ENCODE measurements at places on chromosomes 5 and 9.

DNA sequence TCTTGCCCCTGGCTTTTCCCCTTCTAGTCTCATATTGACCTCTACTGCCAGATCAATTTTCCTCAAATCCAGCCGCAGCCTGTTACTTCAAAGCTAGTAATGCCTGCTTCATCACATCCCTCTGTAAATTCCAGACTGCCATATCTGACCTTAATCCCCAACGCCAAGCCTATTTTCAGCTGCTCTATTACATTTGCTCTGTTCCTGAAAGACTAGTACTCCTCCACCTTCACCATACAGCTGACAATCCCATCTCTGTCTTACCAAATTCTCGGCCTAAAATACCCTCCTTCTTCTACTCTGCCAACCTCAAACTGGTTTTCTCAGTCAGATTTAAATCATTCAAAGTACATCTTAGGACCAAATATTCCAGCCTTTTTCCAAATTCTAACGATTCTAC lies 420.2 kb downstream of the RAB3C start:
- DNase-seq = no peak

DNA sequence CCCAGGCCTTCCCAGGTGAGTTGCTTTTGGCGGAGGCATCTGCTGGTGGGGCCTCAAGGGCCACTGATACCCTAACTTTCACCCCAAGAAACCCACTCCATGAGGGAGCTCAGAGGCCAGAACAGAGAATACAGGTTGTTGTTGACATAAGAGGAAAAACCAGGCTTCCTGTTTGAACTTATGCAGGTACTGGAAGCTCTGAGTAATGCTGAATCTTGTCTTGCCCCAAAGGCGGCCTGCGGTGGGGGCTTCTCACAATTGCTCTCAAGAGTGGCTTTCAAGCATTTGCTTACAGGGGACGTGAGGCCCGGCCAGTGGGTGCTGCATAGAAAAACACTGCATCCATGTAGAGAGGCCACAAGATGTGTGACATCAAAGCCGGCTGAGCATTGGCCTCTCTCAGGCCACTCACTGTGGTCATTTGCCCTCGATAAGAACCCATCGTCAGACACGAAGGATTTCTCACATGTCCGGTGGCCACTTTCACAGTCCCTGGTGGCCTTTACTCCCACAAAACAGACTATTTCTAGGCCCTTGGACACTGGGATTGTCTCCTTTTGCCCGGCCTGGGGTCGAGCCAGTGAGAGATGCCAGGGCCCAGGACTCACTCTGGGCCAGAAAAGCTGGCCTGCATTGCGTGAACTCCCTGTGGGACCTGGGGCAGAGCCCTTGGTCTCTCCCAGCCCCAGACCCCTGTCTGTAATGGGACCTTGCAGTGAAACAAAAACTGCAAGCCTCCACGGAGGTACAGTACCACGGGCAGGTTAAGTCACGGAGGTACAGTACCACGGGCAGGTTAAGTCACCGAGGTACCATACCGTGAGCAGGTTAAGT lies 34.5 kb upstream of the TCF7 start:
- DNase-seq = no peak

DNA sequence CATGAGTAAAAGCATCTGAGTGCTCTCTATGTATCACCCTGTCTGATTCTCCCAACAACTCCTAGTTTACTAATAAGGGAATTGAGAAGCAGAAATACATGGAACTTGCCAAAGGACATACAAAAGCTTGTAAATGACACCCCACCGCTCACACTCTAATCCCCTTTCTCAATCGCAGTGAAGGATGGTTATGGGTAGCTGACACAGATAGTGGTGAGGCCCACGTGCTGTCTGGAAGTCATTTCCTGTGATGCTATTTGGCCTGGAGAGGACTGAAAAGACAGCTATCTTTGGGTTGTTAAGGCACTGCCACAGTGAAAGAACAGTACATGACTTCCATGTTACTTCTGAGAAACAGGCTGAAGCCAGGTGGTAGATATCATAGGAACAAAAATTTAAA lies 117.0 kb downstream of the GLIS3 start:
- no peak for DNase-seq

- no peak for DNase-seq
Measured at GRCh38 chr9:75500479-75500878, 390.0 kb upstream of the PCSK5 start.

DNA sequence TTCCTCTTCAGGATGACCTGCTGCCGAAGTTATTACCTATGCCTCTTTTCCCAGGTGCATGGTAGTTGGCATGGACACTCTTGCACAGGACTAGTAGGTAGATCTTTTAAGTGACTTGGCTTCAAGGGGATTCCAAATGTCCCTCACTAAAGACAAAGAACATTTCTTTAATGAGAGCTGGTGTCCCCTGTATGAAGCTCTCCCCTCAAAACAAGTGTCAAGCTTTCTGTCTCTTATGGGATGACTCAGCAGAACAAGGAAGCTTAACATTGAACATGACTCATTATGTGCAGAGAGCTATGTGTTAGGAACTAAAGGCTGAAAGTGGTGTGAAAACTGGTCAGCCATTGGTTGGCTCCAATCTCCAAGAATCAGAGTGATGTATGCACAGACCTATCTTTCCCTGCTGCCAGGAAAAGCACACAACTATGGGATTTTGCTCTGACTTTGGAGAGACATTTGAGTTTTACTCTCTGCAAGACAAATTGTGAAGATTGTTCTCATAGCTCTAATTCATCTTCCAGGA lies 120.5 kb downstream of the PRDM6 start:
- peak; percentile 16 for DNase-seq

DNA sequence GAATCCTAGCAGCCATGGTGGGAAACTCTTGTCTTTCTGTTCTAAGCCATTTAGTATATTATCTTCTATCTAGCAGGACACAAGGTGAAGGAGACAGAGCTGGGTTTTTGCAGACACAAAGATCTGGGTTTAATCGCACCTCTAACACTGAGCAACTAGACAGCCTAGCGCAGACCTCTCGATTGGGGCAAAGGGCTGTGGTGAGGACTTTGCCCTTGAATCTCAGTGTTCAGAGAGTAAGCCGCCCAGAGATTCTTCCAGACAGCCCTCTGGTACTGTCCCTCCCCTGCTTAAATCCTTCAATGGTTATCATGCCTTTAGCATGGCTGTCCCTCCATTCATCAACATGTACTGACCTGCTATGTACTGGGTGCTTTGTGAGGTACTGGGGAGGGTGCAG lies 128.1 kb downstream of the CRB2 start:
- DNase-seq = no peak

- no peak for DNase-seq
Measured at GRCh38 chr5:160445132-160445531, 23.5 kb downstream of the PTTG1 start.

GRCh38 chr5:148794729-148795561 lies 31.5 kb upstream of the ADRB2 start:
- no peak for DNase-seq

DNA sequence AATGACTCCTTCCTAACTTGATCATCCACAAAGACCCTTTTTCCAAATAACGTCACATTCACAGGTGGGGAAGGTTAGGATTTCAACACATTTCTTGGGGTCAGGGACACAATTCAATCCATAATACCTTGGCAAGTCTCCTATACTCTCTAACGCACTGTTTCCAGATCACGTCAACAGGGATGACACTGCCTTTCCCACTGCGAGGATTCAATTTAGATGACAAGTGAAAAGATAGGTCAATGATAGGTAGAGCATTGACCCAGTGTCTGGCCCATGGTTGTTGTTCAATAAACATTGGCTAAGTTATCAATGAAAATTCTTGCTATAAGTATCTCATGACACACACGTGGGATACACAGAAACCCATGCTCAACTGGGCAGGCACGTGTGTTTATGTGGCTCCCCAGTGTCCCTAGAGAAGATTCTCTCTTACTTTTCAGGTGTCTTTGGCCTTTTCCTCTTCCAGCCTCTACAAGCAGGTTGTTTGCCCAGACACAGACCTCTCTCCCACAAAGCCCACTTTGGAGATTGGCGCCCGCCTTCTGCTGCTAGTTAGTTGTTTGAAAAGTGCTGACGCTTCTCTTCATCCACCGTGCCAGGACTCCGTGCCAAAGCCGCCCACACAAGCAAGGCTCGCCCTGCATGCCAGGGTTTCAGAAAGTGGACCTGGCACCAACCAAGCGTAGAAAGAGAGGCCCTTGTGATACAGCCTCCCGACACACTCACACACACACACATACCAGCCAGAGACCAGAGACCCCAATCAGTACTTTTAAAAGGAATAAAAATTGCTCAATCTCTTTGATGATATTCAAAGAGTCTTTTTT lies 594.5 kb downstream of the BNC2 start:
- no peak for DNase-seq

- no peak for DNase-seq
Measured at GRCh38 chr5:118952992-118953651, 35.2 kb downstream of the DTWD2 start.

GRCh38 chr9:35406183-35406959 lies 83.5 kb upstream of the RUSC2 start:
- peak; percentile 25 for DNase-seq

- no peak for DNase-seq
Measured at GRCh38 chr9:91186632-91187108, 175.0 kb downstream of the AUH start.

GRCh38 chr5:1424716-1425115 lies 20.5 kb downstream of the SLC6A3 start:
- DNase-seq = no peak

- DNase-seq = no peak
Measured at GRCh38 chr5:153952893-153953292, 85.8 kb downstream of the FAM114A2 start.

DNA sequence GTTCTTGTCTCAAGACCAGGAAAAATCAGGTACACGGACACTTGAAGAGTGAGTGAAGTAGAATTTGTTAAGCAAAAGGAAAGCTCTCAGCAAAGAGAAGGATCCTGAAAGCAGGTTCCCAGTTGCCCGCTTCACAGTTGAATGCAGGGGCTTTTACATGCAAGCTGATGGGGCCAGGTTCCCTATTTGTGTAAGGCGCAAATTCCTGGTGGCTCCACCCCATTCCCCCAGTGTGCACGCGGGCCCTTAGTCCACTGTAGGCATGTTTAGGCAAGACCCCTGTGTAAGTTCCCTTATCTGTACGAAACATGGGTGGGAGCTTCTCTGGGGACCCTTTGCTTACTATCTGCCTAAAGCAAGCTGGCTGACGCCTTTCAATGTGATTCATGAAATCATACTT lies 2.7 kb upstream of the AGTPBP1 start:
- no peak for DNase-seq

GRCh38 chr9:132234535-132234934 lies 72.7 kb downstream of the NTNG2 start:
- DNase-seq = no peak

Data from activated CD4-positive, alpha-beta T cell treated with anti-CD3 and anti-CD28 coated beads, Interleukin-2, Interleukin-4, amounts not matched to agents 100 ng/mL and 50 ng/mL, durations not matched to agents 16 hours and 8 hours (primary cell).